Kidney (tissue), 22 donors: ENCODE measurements at places on chromosomes 6 and 20. TPM values are rescaled to one million over a fixed set of nuclear protein-coding genes. Genes with fewer than 3 reads are reported as not detected.

DNA sequence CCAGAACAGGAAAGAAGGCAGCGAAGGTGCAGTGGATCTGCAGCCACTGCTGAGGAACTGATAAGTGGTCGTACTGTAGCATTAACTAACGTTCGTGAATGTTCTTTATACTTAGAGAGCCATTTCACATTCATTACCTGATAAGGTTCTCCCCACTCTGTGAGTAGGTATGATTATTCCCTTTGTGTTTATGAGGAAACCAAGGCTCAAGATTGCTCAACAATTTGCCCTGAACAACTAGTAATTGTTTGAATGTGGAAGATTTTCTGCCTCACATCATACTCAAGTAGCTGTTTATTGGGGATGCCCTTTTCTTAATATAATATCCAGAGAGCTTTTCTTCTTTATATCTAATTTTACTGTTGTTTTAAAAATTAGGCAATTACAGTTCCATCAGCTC, 24.9 kb upstream of the ELOVL5 start:
- peaks cover 22% of the 10 kb centered on the region for H3K4me1 ChIP-seq
- no peak overlapping the region for H3K4me3 ChIP-seq
- H3K36me3 ChIP-seq, result no peaks in the 10 kb centered on the region
- no peak overlapping the region for H3K27ac ChIP-seq
- DNase-seq, result no peak

GRCh38 chr6:46130666-46131065, 877 bp downstream of the ENPP4 start:
- H3K36me3 ChIP-seq, result no peaks in the 10 kb centered on the region
- no peaks in the 10 kb centered on the region for H3K4me1 ChIP-seq
- peak overlapping the region; percentile 87 for H3K4me3 ChIP-seq
- no peak overlapping the region for H3K27ac ChIP-seq

GRCh38 chr6:7919871-7920270, 9.3 kb upstream of the TXNDC5 start:
- peak; percentile 66 for DNase-seq
- no peaks in the 10 kb centered on the region for H3K36me3 ChIP-seq
- H3K27me3 ChIP-seq, result no peaks in the 10 kb centered on the region
- H3K27ac ChIP-seq, result no peak overlapping the region
- H3K4me1 ChIP-seq, result no peaks in the 10 kb centered on the region

DNA sequence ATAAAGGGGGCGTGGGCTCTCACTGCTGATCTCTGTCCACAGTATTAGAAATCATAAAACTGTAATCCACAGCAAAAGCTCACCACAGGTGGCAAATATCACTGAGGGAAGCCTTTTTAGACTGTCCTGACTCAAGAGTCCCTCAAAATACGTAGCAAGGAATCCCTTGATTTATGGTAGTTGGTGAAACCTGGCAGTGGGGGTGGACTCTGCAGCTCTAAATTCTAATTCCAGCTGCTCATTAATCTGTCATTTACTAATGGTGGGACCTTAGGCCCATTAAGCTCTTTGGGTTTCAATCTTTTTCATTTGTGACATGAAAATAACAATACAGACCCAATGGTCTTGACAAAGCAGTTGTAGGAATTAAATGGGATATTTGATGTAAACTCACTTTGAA, 32.3 kb downstream of the GMDS start:
- H3K36me3 ChIP-seq, result no peaks in the 10 kb centered on the region
- peak; percentile 60 for DNase-seq
- H3K4me1 ChIP-seq, result no peaks in the 10 kb centered on the region
- no peak overlapping the region for H3K4me3 ChIP-seq
- no peak overlapping the region for H3K27ac ChIP-seq

DNA sequence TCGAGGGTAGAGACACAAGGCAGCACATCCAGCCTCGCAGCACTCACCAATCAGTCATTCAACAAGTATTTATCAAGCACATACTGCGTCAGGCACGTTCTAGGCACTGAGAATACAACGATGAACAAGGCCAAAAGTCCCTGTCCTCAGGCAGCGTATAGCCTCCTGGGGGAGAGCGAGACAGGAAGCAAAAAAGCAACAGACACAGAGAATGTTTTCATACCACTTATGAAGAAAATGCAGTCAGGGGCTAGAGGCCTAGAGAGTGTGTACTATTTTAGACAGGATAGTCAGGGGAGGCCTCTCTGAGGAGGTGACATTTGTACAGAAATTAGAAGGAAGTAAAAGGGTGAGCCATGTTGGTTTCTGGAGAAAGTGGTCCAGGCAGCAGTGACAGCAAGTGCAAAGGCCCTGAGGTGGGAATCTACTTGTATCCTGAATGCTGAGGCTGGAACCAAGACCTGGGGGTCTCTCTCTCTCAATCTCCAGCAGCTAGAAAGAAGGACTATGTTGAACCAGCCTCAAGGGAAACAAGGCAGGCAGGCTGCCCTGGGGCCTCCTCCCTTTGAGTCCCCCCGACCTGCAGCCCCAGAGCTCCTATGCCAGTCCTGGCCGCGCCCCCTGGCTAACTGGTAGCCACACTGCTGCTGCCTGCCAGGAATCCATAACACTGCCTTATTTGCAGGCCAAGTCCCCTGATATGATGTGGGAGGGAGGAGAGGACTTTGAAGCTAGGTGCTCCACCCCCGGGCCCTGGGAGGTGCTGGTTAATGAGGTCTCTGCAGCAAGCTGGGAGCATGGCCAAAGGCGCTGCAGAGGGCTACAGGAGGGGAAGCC, 151.2 kb downstream of the GRM4 start:
- no peak overlapping the region for H3K4me3 ChIP-seq
- H3K36me3 ChIP-seq, result no peaks in the 10 kb centered on the region
- DNase-seq, result no peak
- H3K27ac ChIP-seq, result no peak overlapping the region
- H3K27me3 ChIP-seq, result no peaks in the 10 kb centered on the region
- H3K4me1 ChIP-seq, result no peaks in the 10 kb centered on the region

- H3K4me3 ChIP-seq, result no peak overlapping the region
- H3K36me3 ChIP-seq, result no peaks in the 10 kb centered on the region
- DNase-seq, result no peak
- no peak overlapping the region for H3K27ac ChIP-seq
Observed at GRCh38 chr6:43634702-43635303, 837 bp upstream of the MAD2L1BP start.

DNA sequence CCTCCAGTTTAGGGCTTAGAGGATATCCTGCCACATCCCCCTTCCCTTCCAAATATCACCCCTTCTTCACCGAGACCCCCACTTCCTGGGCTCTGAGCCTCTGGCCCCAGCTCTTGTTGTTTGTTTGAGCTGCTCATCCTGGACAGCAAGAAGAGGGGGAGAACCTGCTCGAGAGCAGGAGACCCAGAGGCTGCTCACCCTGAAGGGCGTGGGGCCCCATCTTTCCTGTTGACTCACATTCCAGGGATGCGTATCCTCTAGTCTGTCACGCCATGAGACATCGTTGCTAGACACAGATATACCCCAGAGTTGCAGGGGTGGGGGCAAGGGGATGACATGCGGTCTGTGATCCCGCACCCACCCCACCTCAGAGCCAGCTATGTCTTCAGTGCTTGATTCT, 5.7 kb upstream of the TNXB start:
- H3K27me3 ChIP-seq, result no peaks in the 10 kb centered on the region
- no peak overlapping the region for H3K4me3 ChIP-seq
- DNase-seq, result no peak
- peaks cover 6% of the 10 kb centered on the region for H3K4me1 ChIP-seq

GRCh38 chr6:52976149-52976548, 18.9 kb downstream of the GSTA4 start:
- no peak for DNase-seq
- no peaks in the 10 kb centered on the region for H3K27me3 ChIP-seq
- H3K36me3 ChIP-seq, result no peaks in the 10 kb centered on the region
- H3K4me3 ChIP-seq, result no peak overlapping the region
- no peak overlapping the region for H3K27ac ChIP-seq

- H3K36me3 ChIP-seq, result no peaks in the 10 kb centered on the region
- no peaks in the 10 kb centered on the region for H3K4me1 ChIP-seq
- no peaks in the 10 kb centered on the region for H3K27me3 ChIP-seq
- no peak for DNase-seq
Observed at GRCh38 chr20:38628580-38629470, 27.2 kb downstream of the ARHGAP40 start.

DNA sequence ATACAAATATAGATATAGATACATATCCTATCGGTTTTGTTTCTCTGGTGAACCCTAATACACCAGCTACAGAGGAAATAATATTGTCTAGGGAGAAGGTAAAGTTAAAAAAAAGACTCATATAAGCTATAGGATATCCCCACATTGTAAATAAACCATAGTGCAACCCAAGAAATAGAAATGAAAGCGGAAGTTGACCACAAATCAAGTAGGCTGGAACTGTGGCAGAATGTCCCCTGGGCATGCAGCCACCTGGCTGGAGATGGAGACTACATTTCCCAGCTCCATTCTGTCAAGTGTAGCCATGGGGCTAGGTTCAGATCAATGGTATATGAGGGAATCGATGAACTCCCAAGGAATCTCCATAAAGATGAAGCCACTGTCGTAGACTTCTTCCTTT, 70.1 kb upstream of the RPS6KA2 start:
- H3K27ac ChIP-seq, result no peak overlapping the region
- no peak for DNase-seq
- no peaks in the 10 kb centered on the region for H3K27me3 ChIP-seq
- no peak overlapping the region for H3K4me3 ChIP-seq
- H3K4me1 ChIP-seq, result no peaks in the 10 kb centered on the region

DNA sequence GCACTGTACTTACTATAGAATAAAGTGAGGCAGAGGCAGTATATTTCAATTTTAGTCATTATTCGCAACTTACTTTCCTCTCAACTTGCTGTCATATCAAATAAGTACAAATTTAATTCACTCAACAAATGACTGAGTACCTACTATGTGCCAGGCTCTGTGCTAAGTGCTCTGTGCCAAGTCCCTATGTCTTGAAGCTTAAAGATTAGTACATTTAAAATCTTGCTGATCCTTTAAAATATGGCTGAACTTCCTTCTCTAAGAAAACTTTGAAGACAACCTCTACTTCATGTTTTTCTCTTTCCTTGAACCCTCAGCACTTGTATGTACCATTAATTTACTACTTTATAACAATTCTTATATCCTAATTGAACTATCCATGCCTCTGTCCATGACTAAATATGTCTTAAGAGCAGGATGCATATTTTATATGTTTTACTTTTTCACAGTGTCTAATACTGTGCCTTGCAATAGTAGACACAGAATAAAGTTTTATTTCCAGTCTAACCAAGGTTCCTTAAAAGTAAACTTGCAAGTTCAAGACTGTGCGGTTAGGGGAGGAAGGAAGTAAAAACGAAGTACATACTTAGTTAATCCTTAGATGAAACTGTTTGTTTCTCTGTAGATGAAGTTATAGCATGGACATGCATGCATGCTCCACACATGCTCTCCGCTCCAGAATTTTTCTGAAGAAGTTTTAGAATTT, 10.0 kb upstream of the LATS1 start:
- no peak for DNase-seq
- H3K4me3 ChIP-seq, result no peak overlapping the region
- no peak overlapping the region for H3K27ac ChIP-seq
- H3K36me3 ChIP-seq, result peaks cover 2% of the 10 kb centered on the region
- peaks cover 2% of the 10 kb centered on the region for H3K4me1 ChIP-seq

GRCh38 chr6:44264154-44265006, 971 bp downstream of the NFKBIE start:
- H3K27me3 ChIP-seq, result peaks cover 5% of the 10 kb centered on the region
- peak overlapping the region; percentile 68 for H3K27ac ChIP-seq
- peak overlapping the region; percentile 78 for H3K4me3 ChIP-seq
- DNase-seq, result no peak

- no peaks in the 10 kb centered on the region for H3K4me1 ChIP-seq
- DNase-seq, result no peak
- no peak overlapping the region for H3K4me3 ChIP-seq
- no peaks in the 10 kb centered on the region for H3K36me3 ChIP-seq
Observed at GRCh38 chr6:36701401-36701991, 3.9 kb downstream of the RAB44 start.

DNA sequence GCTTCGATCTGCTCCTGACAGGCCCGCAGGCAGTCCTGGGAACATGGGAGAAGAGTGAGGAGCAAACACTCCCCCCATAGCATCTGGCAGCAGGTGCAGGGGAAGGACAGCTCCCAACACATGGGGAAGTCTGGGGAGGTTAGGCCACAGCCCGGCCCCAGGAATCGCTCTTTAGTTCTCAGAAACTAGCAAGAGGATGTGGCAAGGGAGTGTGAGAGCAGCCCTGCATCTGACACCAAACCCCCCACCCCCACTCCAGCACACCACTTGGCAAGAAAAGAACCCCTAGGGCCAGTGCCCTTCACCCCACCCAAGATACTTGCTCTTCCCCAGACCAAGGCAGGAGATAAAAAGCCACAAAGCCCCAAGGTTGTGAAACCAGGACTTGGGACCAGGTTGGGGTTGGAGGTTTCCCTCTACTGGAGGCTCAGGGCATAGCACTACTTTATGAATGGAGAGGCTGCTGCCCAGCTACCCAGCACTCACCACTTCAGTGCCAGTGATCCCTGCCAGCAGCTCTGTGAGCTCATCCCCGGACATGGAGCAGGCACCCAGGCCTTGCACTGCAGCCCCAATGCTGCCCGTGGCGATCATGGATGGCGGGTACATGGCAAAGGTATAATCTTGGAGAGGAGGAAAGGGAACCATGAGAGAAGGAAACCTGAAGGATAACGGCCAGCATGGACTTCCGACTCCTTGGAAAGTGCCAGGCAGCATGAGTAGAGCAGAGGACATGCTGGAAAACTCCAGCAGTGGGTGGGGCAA, 5.4 kb downstream of the CCND3 start:
- H3K27me3 ChIP-seq, result no peaks in the 10 kb centered on the region
- peaks cover 4% of the 10 kb centered on the region for H3K4me1 ChIP-seq
- no peak overlapping the region for H3K4me3 ChIP-seq
- peak; percentile 74 for DNase-seq

- H3K27me3 ChIP-seq, result no peaks in the 10 kb centered on the region
- no peaks in the 10 kb centered on the region for H3K4me1 ChIP-seq
- no peaks in the 10 kb centered on the region for H3K36me3 ChIP-seq
Observed at GRCh38 chr6:75386050-75386770, 101.6 kb upstream of the TMEM30A start.

- no peaks in the 10 kb centered on the region for H3K27me3 ChIP-seq
- no peak overlapping the region for H3K4me3 ChIP-seq
- H3K27ac ChIP-seq, result no peak overlapping the region
- no peak for DNase-seq
- no peaks in the 10 kb centered on the region for H3K36me3 ChIP-seq
- no peaks in the 10 kb centered on the region for H3K4me1 ChIP-seq
Observed at GRCh38 chr6:38501931-38502330, 137.8 kb downstream of the BTBD9 start.

- no peaks in the 10 kb centered on the region for H3K4me1 ChIP-seq
- no peak overlapping the region for H3K27ac ChIP-seq
- no peaks in the 10 kb centered on the region for H3K36me3 ChIP-seq
- no peak overlapping the region for H3K4me3 ChIP-seq
- H3K27me3 ChIP-seq, result no peaks in the 10 kb centered on the region
Observed at GRCh38 chr6:140427842-140428241, 1053.4 kb upstream of the CITED2 start.

Gene MAP3K7
- total RNA-seq, result 25.7 TPM

Gene TRIM15
- total RNA-seq, result 2.2 TPM

Gene USP49
- 3.4 TPM for total RNA-seq

Gene BHLHE23
- total RNA-seq, result not detected

Gene SIGLEC1
- 20.2 TPM for total RNA-seq

Gene LAMP5
- total RNA-seq, result 0.82 TPM

Gene GPSM3
- total RNA-seq, result 28.1 TPM

Gene ZBP1
- 3.7 TPM for total RNA-seq
